Renal cortical epithelial cell (primary cell): ENCODE measurements at places on chromosomes 2 and 18.

DNA sequence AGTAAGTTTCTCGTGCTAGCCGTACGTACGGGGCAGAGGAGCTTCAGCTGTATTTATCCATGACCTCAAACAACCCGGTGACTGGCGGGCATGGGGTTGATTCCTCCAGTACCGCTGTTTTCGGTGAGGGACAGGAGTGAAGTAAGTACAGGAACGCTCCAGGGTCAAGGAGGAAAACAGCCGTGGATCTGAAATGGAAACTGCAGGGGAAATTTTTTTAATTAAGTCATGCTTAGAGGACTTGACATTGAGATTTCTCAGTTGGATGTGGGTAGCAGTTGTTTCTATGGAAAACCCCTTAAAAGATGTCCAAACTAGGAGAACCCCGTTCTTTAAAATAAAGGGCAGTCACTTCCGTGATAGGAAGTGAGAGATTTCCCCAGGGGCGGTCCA, 1.2 kb downstream of the RAB12 start:
- DNase-seq = peak; percentile 11

DNA sequence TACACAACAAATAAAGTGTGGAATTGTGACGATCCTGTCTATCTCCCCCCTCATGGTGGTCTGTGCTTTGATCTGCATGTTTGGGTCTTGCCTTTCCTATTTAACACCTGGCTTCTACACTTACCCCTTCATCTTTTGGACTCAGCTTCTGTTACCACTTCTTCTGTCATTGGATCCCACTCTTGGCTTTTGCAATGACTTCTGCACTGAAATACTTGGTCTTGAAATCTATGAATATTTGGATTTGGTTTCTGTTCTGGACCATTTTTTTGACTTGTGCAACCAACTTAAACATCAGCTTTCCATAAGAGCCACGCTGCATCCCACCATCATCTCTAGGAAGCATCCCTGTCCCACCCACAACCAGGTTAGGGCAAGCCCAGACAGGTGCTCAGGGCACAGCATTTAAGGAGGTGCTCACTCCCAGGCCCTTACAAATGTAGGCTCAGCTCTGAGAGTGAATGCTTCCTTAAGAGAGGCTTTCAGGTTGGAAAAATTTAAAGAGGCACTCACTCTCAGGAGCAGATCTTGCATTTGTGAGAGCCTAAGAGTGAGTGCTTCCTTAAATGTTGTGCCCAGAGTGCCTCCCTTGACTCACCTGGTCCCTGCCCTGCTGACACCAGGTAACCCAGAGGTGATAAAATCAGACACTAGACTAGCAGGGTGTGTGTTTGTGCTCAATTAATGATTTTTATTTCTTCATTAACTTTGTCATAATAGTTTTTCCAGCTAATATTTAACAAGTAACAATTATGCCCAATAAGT, 124.5 kb upstream of the SH3BP4 start:
- DNase-seq = peak; percentile 57

GRCh38 chr18:54382733-54383252, 25.1 kb downstream of the C18orf54 start:
- DNase-seq = no peak

DNA sequence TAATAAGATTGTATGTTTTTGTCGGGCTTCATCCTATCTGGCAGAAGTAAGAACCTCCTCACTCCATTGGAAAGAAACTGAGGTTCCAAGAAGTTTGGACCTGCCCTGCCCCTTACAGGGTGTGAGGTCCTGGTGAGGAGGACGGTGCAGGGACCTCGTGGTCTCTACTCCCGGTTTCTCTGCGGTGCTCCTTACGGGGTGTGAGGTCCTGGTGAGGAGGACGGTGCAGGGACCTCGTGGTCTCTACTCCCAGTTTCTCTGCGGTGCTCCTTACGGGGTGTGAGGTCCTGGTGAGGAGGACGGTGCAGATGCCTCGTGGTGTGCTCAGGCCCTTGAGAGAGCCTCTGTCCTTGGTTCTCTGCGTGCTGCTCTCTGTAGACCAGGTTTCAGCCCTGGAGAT, 5.2 kb downstream of the CTDP1 start:
- DNase-seq = no peak

GRCh38 chr2:61807036-61807757, 46.7 kb downstream of the FAM161A start:
- no peak for DNase-seq

DNA sequence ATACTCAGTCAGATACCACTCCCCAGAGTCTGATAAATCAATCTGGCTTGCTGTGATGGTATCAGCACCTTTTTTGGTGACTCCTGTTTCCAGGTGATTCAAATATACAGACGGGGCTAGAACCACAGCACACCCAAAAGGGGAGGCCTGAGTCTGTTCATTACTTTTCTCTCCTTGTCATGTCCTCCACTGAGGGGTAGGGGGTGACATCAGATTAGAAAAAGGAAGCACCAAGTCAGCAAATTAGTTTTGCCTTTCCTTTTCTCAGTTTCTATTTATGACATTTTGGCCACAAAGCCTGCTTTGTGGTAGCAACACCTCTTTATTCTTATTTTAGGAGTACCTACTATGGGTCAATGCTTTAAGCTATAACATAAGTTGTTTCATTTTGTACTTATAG, 127.4 kb downstream of the CCDC102B start:
- peak; percentile 29 for DNase-seq

DNA sequence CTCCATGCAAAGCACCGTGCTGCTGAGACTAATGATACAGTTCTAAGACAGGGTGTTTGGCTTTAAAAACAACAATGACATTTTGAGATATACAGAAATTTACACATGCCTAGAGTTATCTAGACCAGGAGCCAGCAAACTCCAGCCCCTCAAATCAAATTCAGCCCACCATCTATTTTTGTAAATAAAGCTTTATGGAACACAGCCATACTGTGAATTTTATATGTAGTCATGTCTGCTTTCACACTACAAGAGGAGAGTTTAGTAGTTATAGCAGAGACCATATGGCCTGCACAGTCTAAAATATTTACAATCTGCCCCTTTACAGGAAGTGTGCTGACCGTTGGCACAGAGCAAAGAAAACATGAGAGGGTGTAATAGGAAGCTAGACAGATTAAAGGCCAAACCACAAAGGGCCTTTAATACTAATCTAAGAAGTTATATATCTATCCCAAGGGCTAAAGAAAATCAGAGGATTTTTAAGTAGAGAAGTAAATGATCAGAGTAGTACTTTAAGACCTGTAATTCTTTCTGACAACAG, 39.4 kb downstream of the NBAS start:
- DNase-seq = no peak

GRCh38 chr2:74186038-74186437, 7.4 kb upstream of the MOB1A start:
- DNase-seq = no peak

GRCh38 chr18:1048032-1048431, 143.4 kb downstream of the ADCYAP1 start:
- peak; percentile 58 for DNase-seq

DNA sequence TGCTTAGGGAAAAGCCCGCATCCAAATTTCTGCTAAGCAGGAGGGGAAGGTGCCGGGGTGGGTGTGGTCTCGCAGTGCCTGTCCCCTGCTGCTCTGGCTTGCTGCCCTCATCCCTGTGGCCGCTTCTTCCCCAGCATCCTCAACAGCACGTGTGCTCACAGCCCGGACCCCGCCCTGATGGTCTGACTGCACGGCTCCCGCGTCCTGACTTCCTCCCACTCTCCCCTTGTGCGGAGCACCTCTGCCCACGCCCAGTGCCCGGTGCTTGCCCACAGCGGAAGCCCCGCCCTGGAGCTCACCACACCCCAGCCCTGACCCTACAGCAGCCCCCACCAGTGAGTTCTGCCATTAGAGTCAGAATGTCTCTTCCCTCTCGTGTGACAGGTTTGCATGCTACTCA, 277.9 kb downstream of the NDUFA10 start:
- DNase-seq = no peak

GRCh38 chr2:85861180-85861579, 27.6 kb downstream of the ST3GAL5 start:
- DNase-seq = no peak

DNA sequence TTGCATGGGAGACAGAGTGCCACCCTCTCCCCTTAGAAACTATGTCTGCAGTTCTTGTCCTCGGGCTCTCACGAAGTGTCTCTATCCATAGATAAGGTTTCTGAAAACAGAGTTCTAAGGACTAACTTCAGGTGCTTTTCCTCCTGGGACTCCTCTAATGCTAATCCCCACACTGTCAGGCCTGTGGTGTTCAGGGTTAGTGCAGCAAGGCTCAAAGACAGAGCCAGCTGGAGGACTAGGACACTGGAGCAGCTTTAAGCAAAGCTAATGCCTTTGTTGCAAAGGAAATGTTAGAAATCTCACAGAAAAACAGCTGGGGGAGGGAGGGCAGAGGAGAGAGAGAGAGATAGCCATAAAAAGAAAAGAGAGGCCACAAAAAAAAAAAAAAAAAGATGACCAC, 824.0 kb upstream of the FSHR start:
- no peak for DNase-seq

- no peak for DNase-seq
Observed at GRCh38 chr2:406876-407275, 119.0 kb upstream of the ALKAL2 start.

- no peak for DNase-seq
Observed at GRCh38 chr2:165305391-165306096, 66.3 kb downstream of the SCN2A start.

GRCh38 chr2:212894026-212894425, 257.4 kb downstream of the IKZF2 start:
- no peak for DNase-seq

DNA sequence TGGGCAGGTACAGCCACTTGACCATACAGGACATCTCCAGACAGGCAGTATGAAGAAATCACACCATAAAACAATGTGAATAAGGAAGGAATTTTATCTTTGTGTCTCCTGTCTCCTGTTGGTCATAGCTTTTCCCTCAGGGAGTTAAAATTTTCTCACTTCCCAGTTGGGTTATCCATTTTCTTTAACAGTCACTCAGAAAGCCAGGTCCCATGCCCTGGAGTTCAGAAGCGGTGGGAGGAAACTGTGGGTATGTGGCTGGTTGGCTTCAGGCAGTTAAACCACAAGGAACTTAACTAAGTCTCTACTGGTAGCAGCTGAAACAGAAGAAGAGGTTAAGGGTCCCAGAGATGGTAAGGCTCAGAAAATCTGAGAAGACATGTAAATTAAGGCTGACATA, 6.5 kb upstream of the SMAD2 start:
- peak; percentile 71 for DNase-seq

DNA sequence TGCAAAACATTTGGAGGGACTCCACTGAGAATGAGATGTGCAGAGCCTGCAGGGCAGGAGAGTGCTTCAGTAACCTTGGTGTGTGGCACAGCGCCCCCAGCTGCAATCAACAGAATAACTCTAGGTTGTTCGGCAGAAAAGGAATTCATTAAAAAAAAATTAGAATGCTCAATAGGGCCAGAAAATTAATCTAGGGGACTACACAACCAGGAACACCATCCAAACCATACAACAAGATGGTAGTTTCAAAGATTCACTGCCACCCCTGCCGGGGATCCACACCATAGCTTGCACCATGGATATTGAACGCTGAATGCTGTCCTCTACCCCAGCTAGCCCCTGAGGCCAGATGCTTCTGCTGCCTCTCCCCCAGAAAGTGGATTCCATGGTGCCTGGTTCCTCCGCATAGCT, 50.1 kb downstream of the THUMPD2 start:
- peak; percentile 31 for DNase-seq

DNA sequence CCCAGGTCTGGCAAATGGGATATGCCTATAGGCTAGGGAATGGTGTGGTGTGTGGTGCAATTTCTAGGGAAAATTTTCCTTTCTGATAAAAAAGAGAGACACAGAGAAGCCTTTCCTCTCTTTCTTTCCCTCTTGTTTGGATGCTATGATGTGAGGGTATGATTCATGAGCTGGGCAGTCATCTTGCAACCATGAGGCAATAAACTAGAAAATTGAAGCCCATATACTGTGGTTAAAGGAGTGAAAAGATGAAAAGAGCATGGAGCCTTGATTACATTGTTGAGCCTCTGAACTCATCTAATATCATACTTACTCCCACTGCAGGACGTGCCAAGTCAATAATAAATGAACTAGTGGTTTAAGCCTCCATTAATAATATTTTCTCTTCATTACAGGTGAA, 215.6 kb downstream of the HAUS1 start:
- DNase-seq = peak; percentile 59

- DNase-seq = no peak
Observed at GRCh38 chr2:58140508-58141072, 94.0 kb downstream of the VRK2 start.

DNA sequence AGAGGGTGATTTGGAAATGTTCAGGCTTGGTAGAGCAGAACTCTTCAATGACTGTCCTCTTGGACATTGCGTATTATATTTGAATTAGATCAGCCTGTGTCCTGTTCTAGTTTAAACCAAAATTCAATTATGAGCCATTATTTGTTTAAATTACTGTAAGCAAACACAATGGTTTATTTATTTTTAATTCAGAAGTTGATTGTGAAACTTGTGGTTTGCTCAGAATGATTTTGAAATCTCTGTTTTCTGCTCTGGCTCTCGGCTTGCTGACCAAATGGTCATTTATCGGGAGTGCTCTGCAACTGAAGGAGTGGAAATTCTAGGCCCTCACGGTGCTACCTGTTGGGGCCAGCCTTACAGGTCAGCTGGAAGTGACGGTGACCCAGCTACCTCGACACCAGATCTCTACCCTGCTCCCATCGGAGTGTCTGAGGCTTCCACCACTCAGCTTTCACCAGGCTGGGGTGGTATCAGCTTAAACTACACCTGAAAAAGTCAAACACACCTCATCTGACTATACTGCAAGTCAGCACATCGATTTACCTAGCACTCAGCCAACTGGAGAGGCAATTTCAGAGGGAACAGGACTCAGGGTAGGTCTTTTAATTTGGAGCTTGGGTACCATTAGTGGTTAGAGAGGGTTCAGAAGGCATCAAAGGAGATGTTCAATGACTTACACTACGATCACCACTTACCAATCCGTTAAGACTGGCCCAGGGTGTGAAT, 36.8 kb upstream of the GPD2 start:
- DNase-seq = peak; percentile 54

DNA sequence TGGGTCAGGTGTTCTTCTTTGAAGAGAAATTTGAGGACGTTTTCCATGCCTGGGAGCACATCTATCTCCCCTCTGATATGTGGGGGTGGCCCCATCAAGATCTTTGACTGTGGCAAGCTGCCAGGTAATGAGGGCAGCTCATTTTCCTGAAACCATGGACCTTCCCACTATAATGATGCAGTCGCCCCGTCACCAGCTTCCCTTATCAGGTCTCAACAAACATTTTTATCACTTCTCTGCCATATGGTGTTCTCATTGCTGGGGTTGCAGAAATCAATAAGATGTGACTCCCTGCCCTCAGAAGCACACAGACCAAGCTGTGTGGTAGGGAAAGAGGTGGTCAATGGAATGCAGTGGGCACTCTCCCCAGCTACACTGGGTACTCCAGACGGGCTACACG, 48.4 kb upstream of the B3GNT7 start:
- DNase-seq = no peak
